Non-pigmented ciliary epithelial cell (primary cell): ENCODE measurements at places on chromosomes 3 and 15.

GRCh38 chr15:88029696-88030095 lies 226.8 kb downstream of the NTRK3 start:
- no peak for DNase-seq

- no peak for DNase-seq
Observed at GRCh38 chr3:46380471-46381221, 9.9 kb downstream of the CCR5 start.

DNA sequence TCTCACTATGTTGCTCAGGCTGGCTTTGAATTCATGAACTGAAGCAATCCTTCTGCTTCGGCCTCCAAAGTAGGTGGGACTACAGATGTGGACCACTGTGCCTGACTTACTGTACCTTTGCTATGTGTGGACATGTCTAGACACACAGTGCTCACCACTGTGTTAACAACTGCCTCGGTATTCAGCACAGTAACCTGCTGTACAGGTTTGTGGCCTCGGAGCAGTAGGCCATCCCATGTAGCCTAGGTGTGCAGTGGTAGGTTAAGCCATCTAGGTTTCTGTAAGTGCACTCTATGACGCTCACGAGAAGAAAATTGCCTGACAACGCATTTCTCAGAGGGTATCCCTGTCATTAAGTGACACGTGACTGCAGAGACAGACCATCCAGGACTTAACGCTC lies 70.3 kb downstream of the TAMM41 start:
- DNase-seq = no peak

DNA sequence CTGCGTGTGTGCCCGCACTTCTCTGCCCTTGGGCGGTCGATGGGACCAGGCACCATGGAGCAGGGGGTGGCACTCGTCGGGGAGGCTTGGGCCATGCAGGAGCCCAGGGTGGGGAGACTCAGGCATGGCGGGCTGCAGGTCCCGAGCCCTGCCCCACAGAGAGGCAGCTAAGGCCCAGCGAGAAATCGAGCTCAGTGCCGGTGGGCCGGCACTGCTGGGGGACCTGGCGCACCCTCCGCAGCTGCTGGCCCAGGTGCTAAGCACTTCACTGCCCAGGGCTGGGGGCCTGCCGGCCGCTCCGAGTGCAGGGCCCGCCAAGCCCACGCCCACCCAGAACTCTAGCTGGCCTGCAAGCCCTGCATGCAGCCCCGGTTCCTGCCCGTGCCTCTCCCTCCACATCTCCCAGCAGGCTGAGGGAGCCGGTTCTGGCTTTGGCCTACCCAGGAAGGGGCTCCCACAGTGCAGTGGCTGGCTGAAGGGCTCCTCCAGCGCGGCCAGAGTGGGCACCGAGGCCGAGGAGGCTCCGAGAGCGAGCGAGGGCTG lies 553 bp upstream of the RTP4 start:
- DNase-seq = no peak

DNA sequence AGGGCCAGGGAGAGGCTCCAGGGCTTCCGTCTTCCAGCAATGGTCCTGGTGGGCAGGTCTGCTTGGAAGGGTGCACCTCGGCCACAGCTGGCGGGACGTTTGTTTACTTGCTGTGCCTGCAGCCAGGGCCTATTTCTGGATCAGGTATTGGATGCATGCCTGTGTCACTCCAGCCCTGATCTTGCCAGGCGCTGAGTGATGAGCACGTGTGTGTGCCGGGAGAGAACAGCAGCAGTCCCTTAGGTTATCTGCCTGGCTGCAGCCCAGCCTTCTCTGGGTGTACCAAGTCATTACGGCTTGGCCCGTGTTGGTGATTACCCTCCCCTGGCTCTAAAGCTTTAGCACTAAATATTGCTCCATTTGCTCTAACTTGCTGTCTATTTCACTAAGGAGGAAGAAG lies 14.9 kb downstream of the CCDC32 start:
- no peak for DNase-seq

- no peak for DNase-seq
Observed at GRCh38 chr3:38030126-38031021, 932 bp upstream of the PLCD1 start.

DNA sequence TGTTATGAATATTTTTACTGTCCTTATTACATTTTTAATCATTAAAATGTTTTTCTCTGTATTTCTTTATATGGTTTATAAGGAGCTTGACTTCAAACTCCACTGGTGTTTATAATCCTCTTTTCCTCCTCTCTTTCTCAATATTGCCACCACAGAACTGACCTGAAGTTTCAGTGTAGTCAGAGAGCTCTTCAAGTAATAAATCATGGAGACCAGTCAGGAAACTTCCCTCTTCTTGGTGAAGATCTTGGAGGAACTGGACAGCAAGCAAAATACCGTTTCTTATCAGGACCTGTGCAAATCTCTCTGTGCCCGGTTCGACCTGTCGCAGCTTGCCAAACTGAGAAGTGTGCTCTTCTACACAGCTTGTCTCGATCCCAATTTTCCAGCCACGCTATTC lies 23.8 kb downstream of the MINAR1 start:
- DNase-seq = no peak

- DNase-seq = peak; percentile 45
Observed at GRCh38 chr3:33664195-33664594, 53.9 kb downstream of the CLASP2 start.

DNA sequence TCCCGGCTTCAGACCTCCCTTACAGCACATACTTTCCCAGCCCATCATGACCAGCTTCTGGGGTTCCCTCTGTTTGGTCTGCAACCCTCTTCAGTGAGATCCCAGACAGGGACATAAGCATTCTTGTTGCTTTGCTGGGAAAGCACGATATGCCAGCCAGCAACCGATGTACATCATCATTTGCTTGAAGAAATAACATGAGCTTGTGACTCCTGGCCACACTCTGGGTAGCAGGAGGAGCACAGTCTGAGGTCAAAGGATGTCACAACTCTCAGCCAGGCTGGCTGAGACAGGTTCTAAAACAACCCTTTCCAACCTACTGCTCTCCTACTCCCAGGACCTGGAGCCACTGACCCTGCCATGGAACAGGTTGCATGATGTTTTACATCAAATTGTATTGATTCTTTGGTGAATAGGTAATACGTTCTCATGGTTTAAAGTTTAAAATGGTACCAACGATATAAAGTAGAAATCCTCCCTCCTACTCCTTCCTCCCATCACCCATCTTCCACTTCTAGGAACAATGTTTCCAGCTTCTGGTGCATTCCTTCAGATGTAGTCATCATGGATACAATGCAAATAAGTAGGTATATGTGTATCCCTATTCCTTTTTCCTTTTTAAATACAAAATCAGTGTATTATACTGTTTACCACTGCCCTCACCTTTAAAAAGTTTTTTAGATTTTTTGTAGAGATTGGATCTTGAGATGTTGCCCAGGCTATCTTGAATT lies 190.3 kb downstream of the OPA1 start:
- DNase-seq = no peak

- no peak for DNase-seq
Observed at GRCh38 chr3:123026565-123027291, 835 bp downstream of the SEMA5B start.

DNA sequence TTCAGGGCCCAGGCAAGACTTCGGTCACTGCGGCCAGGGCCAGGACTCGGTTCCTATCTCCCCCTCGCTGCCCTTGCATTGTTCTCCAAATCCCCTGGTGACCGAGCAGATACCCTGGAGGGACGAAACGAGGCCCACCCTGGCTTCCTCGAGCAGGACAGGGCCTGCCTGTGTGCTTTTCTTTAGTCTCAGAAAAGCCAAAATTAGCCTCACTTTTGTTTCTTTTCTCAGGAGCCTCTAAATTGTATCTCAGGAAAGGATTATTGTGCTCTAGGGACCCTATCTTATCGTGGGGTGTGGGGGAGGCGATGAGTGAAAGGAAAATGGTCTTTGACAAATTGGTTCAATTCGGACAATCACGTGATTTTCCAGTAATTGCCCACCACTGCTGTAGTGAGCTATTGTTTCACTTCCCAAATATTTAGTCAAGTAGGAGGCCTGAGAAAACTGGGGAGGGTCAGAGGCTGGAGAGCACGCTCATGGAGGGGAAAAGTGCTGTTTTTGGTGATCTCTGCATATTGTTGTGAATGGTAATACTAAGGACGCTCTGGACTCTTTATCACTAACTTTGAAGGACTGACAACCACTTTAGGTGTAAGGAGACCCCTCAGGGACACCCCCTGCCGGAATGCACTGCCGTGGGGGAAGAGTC lies 61.6 kb downstream of the TMEM44 start:
- no peak for DNase-seq

DNA sequence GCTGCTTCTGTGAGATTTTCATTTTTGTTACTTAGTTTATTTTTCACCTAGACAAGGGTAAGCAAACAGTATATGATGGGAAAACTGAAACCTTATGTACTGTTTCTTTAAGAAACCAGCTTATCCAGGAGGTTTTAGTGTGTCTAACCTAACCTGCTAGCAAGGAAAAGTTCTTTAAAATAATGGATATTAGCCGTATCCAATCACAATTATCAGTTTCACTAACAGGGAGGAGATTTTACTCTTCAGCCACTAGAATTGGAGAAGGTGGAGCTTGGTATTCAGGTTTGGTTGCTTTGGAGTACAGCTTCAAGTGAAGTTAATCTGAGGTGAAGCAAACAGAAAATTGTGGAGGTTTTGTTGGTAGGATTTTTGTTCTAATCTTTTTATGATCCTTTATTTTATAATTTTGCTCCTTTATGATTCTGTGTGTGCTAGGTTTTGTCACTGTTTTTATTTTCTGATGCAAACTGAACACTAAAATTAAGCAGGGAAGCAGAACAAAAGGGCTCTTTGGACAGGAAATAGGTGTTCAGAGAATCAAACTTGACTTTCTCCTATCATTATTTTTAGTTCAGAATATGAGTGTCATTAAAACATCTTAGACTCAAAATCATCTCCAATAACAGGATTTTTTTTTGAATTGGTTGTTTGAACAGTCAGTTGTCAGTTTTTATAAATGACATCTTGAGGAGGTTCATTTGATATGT lies 13.0 kb downstream of the ZFAND6 start:
- DNase-seq = peak; percentile 81

DNA sequence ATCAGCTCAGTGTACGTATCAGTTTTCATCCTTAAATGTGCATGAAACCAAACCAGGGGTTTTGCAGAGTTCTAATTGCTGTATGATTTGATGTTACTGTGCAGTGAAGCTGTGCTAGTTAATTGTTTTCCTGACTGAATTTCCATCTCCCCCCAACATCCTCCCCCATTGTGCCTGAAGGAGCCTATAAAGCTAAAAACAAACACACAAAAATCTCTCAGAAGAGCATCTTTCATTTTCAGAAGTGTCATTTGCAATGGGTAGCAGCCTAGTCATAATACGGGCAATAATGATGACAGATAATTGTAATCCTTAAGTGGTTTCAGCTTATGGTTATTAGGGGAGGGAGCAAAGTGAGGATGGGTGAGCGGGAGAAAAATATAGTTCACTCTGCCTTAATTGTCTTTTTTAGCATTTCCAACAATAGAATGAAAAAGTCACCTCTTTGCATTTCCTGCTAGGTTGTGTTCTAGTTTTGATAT lies 207.9 kb upstream of the TBL1XR1 start:
- no peak for DNase-seq

DNA sequence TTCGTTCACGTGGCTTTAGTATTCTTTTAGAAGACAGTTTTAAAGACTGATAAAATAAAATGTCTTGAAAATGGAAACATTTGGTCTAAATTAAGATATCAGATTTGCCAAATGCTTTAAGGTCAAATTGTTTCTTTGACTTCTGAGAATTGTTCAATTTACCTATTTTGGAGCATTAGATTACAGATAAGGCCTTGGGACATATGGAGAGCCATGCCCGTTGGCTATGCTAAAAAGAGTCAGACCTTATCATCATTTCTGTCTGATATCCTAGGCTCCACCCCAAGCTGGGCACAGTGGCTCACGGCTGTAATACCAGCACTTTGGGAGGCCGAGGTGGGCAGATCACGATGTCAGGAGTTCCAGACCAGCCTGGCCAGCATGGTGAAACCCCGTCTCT lies 13.0 kb downstream of the ZNF445 start:
- DNase-seq = no peak

GRCh38 chr3:103794656-103795055 lies 1359.8 kb downstream of the ZPLD1 start:
- DNase-seq = no peak

- no peak for DNase-seq
Observed at GRCh38 chr3:77421916-77422315, 382.0 kb downstream of the ROBO2 start.

DNA sequence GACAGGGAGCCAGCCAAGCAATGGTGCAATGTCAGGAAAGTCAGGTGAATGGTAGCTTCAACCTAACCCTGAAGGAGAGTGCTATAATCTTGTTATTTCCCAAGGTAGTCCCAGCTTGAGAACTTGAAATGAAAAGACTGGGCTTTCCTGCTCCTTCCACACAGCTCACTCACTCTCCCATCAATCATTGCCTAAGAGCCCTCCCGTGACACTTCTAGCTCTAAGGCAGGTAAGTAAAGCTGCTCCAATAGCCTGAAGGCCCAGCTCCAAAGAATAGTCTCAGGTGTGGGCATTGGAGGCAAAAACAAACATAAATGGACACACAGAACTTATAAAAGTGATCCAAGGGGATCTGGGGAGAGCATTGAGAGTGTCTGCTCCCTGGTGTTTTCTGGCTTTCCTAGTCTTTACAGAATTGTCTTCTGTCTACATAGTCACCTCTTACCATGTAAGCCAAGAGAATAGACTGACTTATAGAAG lies 63.1 kb upstream of the TBC1D5 start:
- DNase-seq = no peak

DNA sequence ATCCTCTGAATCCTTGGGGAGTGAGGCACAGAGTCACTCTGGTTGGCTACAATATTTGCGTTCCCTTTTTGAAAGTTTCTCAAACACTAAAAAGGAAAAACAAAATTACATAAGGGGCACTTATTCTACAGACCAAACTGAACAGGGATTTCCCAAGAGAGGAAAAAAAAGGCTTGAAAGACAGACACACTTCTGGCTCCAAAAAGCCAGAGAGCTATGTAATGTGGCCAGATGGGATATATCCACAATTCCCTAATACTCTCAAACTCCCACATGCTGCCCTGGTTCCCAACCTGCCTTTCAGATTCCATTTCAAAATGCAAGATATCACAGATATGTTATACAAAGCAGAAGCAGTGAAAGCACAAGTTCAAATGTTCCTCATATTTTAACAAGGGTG lies 1.6 kb downstream of the FRMD4B start:
- no peak for DNase-seq

DNA sequence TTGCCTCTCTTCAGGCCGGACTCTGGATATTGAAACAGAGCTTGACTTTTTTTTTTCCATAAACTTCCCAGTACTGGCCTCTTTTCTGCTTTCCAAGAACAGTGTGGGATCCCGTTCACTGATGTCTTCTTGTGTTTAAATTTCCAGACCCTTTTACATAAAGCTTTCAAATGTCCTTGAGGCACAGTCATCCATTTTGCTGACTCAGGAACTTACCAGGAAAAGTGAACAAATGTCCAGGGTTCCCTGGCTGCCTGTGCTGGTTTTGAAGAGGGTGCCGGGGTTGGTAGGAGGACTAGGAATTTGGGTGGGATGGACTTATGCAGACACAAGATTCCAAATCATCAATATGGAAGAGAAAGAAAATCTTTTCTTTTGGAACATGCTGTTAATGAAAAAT lies 68.1 kb downstream of the CHDH start:
- DNase-seq = no peak

- no peak for DNase-seq
Observed at GRCh38 chr3:78706906-78707523, 1060.8 kb downstream of the ROBO1 start.
